Adrenal gland (tissue), 19 donors: ENCODE measurements at places on chromosomes 7 and 10.

DNA sequence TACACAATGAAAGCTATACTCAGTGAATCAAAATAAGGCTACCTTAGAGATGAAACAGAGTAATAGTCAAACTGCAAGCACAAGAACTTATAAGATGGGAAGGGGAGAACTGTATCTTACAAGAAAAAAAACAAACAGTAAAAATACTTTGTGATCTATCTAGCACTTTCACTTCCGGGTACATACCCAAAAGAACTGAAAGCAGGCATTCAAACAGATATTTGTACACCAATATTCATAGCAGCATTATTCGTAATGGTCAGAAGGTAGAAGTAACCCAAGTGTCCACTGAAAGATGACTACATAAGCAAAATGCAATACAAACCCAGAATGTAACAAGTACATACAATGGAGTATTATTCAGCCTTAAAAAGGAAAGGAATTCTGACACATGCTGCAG lies 18.0 kb downstream of the FAM204A start:
- DNase-seq: no peak

DNA sequence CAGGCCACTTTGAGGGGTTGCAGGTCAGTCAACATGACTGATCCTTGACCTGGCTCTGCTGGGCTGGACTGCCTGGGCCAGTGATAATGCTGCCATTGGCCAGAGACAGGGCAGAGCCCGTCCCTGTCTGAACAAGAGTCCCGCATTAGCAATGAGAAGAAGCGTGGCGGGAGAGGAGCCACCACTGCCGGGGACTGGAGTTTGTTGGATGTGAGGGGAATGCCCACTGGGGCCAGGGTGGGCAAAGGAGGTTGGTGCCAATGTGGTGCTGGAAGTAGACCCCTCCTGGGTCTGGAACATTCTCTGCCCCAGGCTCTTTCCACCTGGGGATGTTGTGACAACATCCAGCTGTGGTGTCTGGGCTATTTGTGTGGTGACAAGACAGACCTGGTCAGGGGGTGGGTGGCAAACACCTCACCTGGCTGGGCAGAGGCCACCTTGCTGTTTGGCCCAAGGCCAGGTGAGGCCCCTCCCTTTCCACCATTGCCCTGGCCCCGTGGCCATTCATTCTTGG lies 7.6 kb downstream of the SAP25 start:
- no peak for DNase-seq

DNA sequence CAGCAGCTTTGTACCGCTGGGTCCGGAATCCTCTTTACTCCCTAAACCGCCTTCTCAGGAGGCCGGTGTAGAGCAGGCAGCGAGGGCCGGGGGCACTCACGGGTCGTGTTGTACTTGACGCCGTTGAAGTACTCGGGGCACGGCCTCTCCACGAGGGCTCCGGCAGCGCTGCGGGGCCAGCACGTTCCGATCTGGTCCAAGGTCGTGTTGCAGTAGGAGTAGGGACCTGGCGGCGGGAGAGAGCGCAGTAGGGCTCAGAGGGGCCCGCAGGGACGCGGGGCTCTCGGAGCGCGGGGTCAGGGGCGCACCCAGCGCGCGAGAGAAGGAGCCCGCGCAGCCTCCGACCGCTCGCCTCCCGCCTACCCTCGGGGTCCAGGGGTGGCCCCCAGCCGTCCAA lies 443 bp downstream of the CRHR2 start:
- DNase-seq: no peak

DNA sequence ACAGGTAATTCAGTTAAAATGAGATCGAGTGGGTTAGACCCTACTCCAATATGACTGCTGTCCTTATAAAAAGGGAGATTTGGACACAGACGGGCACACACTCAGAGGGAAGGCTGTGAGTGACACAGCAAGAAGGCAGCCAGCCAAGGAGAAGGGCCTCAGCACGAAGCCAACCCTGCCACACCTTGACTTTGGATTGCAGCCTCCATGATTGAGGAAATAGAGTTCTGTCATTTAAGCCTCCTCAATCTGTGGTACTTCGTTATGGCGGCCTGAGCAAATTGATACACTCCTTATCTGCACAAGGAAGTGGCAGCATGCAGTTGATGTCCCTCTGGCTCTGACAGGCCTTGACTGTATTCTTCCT lies 43.8 kb downstream of the SH2D4B start:
- no peak for DNase-seq

DNA sequence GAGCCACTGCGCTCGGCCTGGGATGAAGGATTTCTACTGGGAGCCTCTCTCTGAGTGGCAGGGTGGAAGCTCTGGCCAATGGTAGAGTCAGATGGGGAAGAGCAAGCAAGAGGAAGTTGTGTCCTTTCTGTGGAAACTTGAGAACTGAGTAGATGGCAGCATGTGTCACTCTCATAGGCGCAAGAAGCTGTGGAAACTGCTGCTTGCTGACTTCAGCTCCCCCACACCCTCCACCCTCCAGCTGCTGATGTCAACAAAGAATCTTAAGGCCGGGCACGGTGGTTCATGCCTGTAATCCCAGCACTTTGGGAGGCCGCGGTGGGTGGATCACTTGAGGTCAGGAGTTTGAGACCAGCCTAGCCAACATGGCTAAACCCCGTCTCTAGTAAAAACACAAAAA lies 39.8 kb upstream of the SRGN start:
- DNase-seq: peak; percentile 73
